ENCODE measurements at places on chromosomes 4 and X. TPM values are rescaled to one million over a fixed set of nuclear protein-coding genes. Genes with fewer than 3 reads are reported as not detected.

GRCh38 chrX:16451334-16451733, 198.6 kb upstream of the S100G start:
- DNase-seq, result no peak

DNA sequence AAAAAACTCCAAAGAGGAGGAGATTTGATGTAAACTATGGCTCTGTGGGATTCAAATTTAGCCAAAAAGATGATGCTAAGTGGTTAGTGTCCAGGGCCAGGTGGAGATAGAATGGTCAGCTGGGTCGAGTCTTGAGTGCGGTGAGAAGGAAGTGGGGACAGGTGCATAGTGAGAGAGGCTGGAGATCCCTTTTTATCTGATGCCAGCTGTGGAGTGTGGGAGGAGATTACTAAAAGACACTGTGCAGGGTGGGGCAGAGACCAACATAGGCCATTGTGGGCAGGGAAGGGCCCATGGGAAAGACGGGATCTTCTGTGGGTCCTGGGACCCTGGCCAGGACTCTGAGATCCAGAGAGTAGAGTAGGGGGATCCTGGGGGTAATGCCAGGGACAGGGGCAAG, 34.6 kb upstream of the LEF1 start:
- DNase-seq, result no peak

GRCh38 chr4:183674153-183674552, 15.1 kb downstream of the TRAPPC11 start:
- no peak for DNase-seq

GRCh38 chr4:66625480-66625879, 919.8 kb downstream of the CENPC start:
- DNase-seq, result no peak

DNA sequence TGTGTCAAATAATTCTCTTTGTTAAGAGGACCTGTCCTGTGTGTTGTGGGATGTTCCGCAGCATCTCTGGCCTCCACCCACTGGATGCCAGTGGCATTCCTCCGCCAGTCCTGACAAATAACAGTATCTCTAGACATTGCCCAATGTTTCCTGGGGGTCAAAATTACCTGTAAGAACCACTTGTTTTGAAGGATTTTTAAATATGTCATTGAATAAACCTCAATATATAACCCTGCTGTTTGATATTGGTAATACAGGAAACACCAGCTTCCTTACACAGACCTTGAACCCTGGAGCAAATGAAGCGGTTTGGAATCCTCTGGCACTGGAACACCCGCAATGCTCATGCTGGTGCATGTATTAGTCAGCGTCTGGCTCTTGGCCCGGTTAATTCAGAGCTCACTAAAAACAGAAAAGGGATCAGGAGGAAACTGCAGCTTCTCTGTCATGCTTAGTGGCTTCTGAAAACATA, 101.3 kb downstream of the TBL1X start:
- no peak for DNase-seq

DNA sequence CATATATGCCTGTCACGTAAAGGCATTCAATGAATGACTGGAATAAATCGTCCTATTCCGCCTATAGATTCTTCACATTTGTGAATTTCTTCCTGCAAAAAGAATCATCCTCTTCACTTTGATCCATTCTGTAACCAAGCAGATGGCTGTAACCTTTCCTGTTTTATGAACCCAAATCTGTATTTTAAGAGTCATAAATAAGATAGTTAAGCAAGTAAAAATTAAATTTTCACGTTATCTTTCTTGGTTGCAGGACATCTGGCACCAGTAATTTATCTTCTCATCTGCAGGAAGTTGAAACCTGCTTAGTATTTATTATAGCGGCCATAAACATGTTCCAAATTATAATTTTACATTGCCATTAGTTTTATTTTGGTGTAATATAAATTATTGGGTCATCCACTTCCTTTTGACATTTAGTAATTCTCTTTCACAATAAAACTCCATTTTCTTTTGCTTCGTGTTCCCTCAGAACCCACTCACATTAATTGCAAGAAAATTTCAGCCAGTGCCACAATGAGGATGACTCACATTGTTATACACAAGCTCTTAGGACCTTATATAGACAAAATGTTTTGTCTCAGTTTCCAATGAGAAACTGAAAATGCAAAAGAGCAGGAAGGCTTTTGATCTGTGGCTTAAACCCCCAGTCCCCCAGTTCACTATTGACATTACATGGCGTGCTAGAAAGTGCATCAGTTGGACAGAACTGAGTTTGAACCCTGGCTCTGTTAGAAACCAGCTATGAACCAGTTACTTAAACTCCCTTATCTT, 51.1 kb downstream of the TMEM156 start:
- DNase-seq, result no peak

- no peak for DNase-seq
Measured at GRCh38 chr4:3781997-3782930, 16.1 kb downstream of the ADRA2C start.

GRCh38 chr4:80270868-80271267, 4.4 kb downstream of the FGF5 start:
- DNase-seq, result no peak

GRCh38 chr4:2843263-2843940, at the start of gene ADD1:
Gene ADD1, plus strand, starts transcription at chr4:2843844. Its CDS starts 32,072 bp downstream, at chr4:2875916.
- DNase-seq, result peak; percentile 86

- DNase-seq, result no peak
Measured at GRCh38 chrX:72029483-72030411, 102.0 kb downstream of the RTL5 start.

- DNase-seq, result no peak
Measured at GRCh38 chrX:431056-431455, 44.3 kb upstream of the PPP2R3B start.

DNA sequence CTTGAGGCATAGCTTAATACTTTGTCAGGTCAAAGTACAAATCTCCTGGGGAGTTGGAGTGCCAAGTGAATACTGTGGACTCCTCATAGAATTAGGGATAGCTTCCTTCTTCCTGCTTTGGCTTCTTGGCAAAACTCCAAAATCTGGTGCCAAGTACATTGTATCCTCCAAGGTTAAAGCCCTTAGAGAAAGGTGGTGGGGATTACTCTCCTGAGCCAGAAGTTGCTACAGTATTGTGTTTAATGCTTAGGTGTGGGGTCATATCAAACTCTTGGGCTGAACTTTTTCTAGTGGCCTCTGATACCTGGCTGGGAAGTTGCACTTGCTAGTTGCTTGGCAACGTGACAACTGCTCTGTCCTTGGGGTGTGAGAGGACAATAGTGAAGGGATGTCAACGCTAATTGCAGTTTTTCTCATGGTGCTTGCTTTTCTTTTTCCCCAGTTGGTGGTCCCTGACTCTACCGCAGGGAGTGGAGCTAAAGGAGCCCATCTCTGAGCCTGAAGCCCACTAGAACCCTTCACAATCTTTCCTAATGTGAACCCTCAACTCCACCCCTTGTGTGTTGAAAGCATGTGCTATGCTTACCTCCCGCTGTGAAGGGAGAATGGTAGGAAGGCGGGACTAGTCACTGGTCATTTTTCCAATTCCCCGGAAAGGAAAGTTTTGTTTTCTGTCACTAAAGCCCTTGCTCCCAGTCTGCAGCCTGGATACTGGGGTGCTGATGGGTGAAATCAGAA, 35.5 kb downstream of the DLG3 start:
- no peak for DNase-seq

GRCh38 chr4:38526412-38526811, 137.6 kb upstream of the KLF3 start:
- DNase-seq, result no peak

DNA sequence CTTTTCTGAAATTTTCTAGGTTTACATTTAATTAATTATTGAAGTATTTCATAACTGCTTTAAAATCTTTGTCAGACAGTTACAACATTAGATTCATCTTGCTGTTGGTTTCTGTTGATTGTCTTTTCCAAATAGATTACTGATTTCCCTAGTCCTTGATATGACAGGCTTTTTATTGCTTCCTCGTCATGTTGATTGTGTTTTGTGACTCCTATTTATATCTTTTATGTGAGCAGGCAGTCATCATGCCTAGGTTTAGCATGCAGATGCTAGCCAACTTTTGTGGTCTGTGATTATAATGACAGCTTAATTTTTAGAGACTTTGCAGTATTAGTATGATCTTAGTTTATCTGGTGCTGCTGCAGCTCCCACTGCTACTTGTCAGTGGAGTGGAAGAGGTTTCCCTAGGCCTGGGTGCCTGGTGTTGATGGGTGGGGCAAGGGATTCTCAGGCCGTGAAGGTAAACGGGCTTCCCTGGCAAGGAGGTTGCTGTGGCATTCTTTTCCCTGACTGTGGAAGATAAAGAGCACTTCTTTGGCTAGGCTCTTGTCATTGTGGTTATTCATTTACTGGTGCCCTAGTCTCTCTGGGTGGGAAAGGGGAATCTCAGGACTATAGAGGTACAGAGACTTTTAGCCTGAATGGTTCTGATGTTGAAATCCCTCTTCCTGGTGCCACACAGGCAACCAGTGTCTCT, 65.7 kb downstream of the SERPINA7 start:
- DNase-seq, result no peak

GRCh38 chrX:101656817-101657216, 2.8 kb downstream of the ARMCX2 start:
- no peak for DNase-seq

DNA sequence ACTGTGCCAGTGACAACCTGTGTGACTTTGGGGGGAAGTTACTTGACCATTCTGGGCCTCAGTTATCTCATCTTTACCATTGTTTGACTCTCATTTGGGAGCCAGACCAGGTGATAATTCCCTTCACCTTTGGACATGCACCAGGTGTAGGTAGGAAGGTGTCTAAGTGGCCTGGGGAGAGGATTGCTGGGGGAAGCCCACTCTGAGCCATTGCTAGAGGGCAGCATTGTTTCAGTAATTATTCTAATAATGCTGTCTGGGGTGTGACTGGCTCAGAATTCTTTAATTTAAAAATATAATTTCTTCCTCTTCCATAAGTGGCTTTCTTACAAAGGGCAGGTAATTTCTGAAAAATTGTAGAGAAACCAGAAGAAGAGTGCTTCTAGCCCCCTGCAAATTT, 104.3 kb downstream of the RTL9 start:
- no peak for DNase-seq

- DNase-seq, result no peak
Measured at GRCh38 chr4:145786261-145786660, 106.3 kb downstream of the C4orf51 start.

CLDN2 gene
- total RNA-seq, result not detected

PRMT9 gene
- 14.8 TPM for total RNA-seq

XAGE1B gene
- not detected for total RNA-seq

FAM9C gene
- total RNA-seq, result 0.44 TPM

TRIM2 gene
- total RNA-seq, result 48.8 TPM
